NCI-H187 treated with DMSO at 0.1 percent for 48 hours (cell line): ENCODE measurements at places on chromosomes 16 and 17.

GRCh38 chr17:604765-605164, 109.9 kb downstream of the VPS53 start:
- no peak for DNase-seq

GRCh38 chr17:56298846-56299245, 145.6 kb downstream of the ANKFN1 start:
- no peak for DNase-seq

GRCh38 chr17:79739148-79740062, 8.7 kb downstream of the ENPP7 start:
- DNase-seq, result no peak

DNA sequence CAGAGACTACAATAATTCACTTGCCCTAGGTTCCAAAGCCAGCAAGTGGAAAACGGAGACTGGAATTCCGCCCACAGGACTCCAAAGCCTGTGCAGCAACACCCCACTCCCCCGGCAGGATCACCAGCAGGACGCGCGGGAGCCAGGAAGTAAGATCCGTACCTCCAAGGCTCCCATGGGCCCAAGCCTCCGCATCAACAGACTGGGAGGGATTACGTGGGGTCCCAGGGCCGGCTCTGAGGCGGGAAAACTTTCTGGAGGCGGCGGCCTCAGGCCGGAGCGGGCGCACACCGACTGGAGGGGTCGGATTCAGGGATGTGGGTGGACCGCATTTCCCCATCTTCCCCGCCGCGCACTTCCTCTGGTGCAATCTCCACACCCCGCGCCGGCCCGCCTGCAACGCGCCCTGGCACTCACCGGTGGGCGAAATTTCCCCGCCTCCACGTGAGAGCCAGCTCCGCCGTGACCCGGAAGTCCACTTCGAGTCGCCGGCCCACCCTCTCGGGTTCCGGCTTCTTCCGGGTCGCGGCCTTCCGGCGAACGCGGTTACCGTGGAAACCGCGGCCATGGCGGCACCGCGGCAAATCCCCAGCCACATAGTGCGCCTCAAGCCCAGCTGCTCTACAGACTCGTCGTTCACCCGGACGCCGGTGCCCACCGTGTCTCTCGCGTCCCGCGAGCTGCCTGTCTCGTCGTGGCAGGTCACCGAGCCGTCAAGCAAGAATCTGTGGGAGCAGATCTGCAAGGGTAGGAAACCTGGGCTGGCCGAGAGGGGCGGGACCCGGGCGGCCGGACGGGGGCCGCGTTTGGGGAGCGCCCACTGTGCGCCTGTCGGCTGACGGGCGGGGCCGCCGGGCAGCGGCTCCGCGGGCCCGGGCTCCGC, at the start of the genes IQCK and KNOP1:
TSS of gene IQCK (plus strand) at position 531 of the 883 bp plus-strand sequence. CDS start at position 567, 36 bp downstream.
TSS of gene KNOP1 (minus strand) at position 487 of the 883 bp plus-strand sequence. CDS start 3,192 bp downstream, outside the sequence.
- no peak for DNase-seq

- DNase-seq, result no peak
These were observed 137.7 kb downstream of the RPTOR start for GRCh38 chr17:80682372-80682771.

- DNase-seq, result no peak
These were observed at the start of gene SPG7 for GRCh38 chr16:89507834-89508590. Gene SPG7, plus strand, starts transcription at chr16:89508403. Its CDS starts 15 bp downstream, at chr16:89508418.
